WTC11 (cell line): ENCODE measurements at places on chromosomes 4 and X. TPM values are rescaled to one million over a fixed set of nuclear protein-coding genes. Genes with fewer than 3 reads are reported as not detected.

The FAM9B gene
- not detected in 3 replicates for total RNA-seq

GRCh38 chr4:10030972-10031667, 9.8 kb upstream of the SLC2A9 start:
- H3K4me3 ChIP-seq, result no peak overlapping the region
- H3K36me3 ChIP-seq, result no peaks in the 10 kb centered on the region
- H3K27ac ChIP-seq, result no peak overlapping the region
- no peak for DNase-seq

DNA sequence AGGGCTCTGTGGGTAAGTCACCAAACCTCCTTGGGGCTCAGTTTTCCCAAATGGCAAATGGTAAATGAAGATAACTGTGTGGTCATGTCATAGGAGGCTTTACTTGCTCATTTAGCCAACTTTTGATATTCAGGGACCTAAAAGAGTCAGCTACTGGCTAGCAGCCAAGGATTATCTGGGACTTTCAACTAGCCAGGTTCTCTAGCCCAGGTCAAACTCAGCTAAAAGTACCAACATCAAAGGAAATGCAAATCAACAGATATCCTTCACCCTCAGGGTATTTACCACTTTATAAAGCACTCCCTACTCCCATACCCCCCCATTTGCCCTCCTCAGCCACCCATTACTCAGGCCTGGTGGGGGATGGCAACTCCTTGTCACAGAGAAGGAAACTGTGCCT, 7.5 kb downstream of the AMER1 start:
- H3K36me3 ChIP-seq, result peaks cover 3% of the 10 kb centered on the region; the same call in 1 of the 2 replicates
- peaks cover 48% of the 10 kb centered on the region for H3K4me1 ChIP-seq
- DNase-seq, result no peak
- no peak overlapping the region for H3K4me3 ChIP-seq
- no peaks in the 10 kb centered on the region for H3K27me3 ChIP-seq

The TLR1 gene
- 0.28 to 0.34 TPM in 2 of 3 replicates, not detected in the other for total RNA-seq

- no peak overlapping the region for H3K4me3 ChIP-seq
- H3K4me1 ChIP-seq, result peaks cover 40% of the 10 kb centered on the region
- H3K36me3 ChIP-seq, result no peaks in the 10 kb centered on the region
- H3K27me3 ChIP-seq, result no peaks in the 10 kb centered on the region; the same call in 1 of the 2 replicates
Observed at GRCh38 chr4:15145709-15146108, 143.4 kb downstream of the CPEB2 start.

DNA sequence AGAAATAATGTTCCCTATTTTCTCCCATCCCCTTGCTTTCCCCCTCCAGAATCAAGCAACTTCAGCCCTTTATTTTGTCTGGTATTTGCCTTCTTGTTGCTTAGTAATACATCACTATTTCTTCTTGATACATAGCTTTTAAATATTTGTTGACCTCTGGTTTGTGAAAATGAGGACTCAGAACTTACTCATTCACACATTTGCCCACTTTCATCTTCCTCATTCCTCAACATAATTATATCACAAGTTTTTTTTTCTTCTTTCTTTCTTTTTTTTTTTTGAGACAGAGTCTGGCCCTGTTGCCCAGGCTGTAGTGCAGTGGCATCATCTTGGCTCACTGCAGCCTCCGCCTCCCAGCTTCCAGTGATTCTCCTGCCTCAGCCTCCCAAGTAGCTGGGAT, 28.9 kb upstream of the NDUFC1 start:
- peaks cover 35% of the 10 kb centered on the region for H3K36me3 ChIP-seq
- no peak overlapping the region for H3K4me3 ChIP-seq
- no peak overlapping the region for H3K27ac ChIP-seq
- peaks cover 15% of the 10 kb centered on the region for H3K4me1 ChIP-seq

GRCh38 chrX:41779030-41779564, 55.1 kb downstream of the GPR82 start:
- H3K4me1 ChIP-seq, result no peaks in the 10 kb centered on the region
- H3K4me3 ChIP-seq, result no peak overlapping the region
- no peak for DNase-seq
- peaks cover 7% of the 10 kb centered on the region for H3K36me3 ChIP-seq
